Fibroblast of skin of abdomen (primary cell): ENCODE measurements at places on chromosomes 16 and 17.

- DNase-seq, result peak; percentile 74
These were observed at the start of gene OR1F1 for GRCh38 chr16:3187798-3188674. Gene OR1F1 (plus strand): TSS chr16:3188204.

GRCh38 chr17:63549289-63549945 is 860 bp upstream of the DCAF7 start:
- DNase-seq, result no peak

DNA sequence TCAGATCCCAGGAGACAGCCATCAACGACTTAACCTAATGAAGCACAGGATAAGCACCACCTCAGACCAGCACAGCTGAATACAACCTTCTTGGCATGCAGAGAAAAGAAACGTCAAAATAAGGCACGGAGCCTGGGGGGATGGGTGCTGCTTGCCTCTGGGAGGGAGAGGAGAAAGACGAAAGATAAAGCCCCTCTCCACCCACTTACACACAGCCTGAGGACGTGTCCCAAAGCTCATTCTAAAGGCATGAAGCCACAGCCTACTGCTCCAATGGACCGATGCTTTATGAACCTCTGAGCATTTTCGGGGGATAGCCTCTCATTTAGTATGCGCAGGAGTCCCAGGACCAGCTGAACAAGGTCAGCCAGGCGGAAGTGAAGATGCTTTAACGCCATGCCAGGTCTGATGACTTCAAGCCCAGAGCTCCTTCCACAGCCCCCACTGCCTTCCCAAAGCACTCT is 31.1 kb downstream of the ST3GAL2 start:
- DNase-seq, result no peak

GRCh38 chr17:58527306-58527705 is 12.9 kb upstream of the MTMR4 start:
- DNase-seq, result no peak

DNA sequence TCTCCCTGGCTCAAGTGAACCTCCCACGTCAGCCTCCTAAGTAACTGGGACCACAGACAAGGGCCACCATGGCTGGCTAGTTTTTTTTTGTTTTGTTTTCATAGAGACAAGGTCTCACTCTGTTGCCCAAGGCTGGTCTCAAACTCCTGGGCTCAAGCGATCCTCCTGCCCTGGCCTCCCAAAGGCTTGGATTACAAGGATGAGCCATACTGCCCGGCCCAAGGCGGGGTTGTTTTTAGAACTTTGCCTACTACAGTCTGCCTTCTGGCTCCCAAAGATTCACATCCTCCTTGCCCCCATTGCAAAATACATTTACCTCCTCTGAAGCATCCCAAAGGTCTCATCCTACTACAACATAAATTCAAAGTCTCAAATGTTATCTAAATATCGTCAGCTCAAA is 49.5 kb upstream of the PHOSPHO1 start:
- DNase-seq, result no peak
